Fibroblast of the aortic adventitia (primary cell): ENCODE measurements at places on chromosomes 2 and 18.

DNA sequence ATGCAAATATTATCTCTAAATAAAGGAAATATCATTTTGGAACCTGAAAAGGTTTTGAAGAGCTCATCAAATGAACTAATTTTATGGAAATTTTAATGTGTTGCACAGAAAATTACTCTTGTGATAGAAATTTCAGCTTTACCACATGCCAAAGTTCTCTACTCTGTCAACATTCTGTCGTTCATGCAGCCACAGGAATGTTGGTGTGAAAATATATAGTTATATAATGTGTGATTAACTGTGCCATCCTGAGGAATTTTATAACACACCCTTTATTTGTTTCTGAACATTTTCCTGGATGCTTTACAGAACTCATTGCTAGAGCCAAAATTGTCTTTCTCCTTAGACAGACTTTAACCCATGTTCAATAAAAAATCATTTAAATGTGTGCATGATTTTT is 202.5 kb upstream of the SLC8A1 start:
- no peak for DNase-seq

- DNase-seq: no peak
Observed at GRCh38 chr2:202599105-202599504, 35.7 kb upstream of the FAM117B start.

DNA sequence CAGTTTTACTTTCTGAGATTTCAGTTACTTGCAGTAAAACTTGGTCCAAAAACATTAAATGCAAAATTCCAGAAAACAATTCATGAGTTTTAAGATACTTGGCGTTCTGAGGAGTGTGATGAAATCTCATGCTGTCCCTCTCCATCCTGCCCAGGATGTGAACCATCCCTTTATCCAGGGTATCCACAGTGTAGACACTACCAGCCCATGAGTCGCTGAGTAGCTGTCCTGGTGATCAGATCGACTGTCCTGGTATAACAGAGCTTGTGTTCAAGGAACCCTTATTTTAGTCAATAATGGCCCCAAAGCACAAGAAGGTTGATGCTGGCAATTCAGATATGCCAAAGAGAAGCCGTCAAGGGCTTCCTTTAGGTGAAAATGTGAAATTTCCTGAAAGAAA is 3.2 kb downstream of the SP100 start:
- no peak for DNase-seq

DNA sequence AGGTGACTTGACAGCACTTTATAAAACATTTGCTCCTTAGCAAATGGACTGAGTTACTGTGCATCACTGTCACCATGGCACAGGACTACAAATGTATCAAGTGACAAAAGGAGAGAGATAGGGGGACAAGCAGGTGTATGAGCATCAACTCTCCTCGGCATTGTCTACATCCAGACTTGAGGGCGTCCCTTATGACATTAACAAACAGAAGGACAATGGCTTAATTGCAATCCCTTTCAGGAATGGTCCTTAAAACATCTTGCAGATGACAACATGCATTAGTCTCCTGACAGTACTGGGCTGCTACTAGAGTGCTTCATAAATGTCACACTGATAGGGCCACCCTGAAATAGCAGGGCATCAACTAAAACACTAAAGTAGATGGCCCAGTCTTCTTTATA is 198.8 kb downstream of the PDE1A start:
- DNase-seq: no peak

- peak; percentile 41 for DNase-seq
Observed at GRCh38 chr2:170554278-170554955, 160.7 kb upstream of the SP5 start.

DNA sequence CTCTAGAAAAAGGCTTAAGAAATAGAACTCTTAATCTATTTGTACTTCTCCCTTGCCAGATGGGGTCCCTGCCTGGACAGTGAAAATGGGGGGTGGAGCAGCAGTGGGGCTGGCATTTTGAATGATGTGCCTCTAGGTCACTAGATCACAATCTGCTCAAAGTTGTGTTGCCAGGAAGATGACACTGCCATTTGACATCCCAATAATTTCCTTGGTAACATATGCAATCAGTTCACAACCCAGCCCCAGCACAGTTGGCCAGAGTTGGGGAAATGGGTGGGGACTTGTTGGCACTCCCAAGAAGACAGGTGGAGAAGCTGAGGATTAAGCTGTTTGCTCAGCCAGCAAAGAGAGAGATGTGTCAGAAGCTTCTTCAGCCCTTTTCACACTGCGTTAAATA is 558.3 kb upstream of the KLHL29 start:
- DNase-seq: no peak

DNA sequence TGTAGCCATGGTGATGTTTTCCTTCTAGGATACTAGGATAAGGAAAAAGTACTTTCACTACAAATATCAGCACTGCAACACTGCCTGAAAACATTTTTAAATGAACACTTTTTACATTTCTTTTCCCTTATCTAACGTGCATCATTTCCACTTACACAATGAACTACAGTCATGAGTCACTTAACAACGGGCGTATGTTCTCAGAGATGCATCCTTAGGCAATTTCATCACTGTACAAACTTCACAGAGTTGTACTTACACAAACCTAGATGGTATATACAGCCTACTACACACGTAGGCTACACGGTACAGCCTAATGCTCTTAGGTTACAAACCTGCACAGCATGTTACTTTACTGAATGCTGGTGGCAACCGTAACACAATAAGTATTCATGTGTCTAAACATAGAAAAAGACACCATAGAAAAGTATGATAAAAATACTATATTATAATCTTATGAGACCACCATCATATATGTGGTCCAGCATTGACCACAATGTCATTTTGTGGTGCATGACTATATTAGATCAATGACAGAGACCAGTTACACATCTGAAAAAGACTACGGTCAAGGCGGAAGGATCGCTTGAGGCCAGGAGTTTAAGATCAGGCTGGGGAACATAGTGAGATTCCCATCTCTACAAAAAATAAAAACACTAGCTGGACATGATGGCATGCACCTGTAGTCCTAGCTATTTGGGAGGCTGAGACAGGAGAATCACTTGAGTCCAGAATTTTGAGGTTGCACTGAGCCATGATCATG is 39.8 kb downstream of the WDR33 start:
- peak; percentile 93 for DNase-seq
